ENCODE measurements at places on chromosomes 3 and 15. TPM values are rescaled to one million over a fixed set of nuclear protein-coding genes. Genes with fewer than 3 reads are reported as not detected.

DNA sequence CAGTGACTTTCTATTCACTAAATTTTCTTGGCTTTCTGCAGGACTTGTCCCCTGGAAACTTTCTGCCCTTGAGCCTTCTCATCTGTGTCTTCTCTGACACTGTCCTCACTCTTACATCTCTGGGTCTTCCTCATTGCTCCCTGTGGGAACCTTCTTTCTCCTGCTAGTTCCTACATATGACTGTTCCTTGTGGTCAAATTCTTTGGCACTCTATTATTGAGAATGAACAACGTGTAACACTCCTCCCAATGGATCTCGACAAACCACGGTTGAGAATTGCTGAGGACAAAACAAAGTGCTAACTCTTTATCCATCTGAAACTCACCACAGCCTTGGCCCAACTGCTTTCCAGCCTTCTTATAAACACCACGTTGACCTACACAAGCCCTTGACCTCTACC lies 3.5 kb upstream of the FAM81A start:
- DNase-seq = no peak

DNA sequence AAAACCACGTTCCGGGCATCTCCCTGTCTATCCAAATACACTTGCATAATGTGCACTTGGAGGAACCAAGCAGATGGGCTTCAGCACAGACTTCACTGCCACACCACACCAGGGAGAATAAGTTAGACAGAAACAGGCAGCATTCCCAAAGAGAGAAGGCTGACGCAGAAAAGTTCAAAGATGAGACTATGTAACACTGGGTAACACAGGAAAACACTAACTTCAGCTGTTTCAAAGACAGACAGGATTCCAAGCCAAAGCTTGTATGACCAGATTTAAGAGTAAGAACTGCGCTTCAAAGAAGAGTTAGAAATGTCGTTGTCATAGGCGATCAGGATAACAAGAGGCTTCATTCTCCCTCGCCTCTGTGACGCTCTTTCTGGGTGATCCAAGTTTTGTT lies 19.9 kb downstream of the SLC51A start:
- DNase-seq = no peak

DNA sequence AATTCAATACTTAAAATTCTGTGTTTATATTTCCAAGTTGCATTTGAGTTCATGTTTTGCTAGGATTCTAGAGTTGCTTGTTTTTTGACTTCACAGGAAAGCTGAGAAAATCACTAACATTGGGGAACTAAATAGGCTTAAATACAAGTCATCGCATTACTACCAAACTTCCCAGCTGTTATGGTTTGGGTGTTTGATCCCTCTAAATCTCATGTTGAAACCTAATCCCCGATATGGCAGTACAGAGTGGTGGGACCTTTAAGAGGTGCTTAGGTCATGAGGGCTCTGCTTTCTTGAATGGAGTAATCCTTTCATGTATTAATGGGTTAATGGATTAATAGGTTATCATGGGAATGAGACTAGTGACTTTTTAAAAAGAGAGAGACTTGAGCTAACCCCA lies 77.2 kb upstream of the ARPP21 start:
- DNase-seq = peak; percentile 56

- DNase-seq = no peak
Measured at GRCh38 chr3:96537165-96537564, 277.2 kb upstream of the EPHA6 start.

GRCh38 chr3:186614266-186614596 lies 1.4 kb downstream of the AHSG start:
- no peak for DNase-seq

DNA sequence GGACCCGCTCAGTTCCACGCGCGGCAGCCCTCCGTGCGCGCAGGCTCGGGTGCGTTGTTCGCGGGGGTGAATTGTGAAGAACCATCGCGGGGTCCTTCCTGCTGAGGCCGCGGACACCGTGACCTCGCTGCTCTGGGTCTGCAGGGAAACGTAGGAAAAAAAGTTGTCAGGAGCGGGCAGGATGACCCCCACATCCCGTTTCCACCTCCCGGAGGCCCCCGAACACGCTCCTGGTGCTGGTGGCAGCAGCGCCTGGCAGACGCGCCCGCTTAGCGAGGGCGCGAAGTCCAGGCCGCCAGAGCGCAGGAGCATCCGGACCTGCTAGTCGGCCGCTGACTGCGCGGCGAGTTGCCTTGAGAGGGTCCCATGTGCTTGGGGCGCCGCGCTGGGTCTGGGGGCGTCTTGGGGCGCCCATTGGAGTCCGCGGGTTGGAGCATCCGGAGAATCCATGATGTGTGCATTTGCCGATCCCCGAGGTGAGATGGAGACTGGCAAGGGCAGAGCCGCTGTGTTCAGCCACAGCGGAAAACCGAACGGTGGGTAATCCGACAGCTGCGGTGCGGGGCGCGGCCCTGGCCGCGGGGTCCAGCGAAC lies 520 bp downstream of the GREM1 start:
- DNase-seq = no peak

GRCh38 chr3:41600616-41601015 lies 361.3 kb downstream of the ULK4 start:
- no peak for DNase-seq

DNA sequence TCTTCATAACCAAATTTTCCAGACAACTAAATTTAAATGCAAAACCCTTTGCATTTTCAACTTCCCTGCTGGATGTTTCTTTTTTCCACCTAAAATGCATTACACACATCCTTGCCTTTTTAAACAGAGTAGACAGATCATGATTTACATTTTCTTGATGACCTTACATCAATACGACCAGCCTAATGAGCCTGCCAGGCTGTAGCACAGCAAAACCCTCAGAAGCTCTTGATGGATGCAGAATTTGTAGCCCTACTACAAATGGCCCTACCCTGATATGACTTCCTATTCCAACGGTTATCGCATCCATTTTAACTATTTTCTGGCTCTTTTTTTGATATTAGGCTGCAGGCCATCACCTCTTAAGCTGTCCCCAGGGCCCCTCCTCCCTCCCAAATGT lies 66.3 kb downstream of the NTRK3 start:
- no peak for DNase-seq

GRCh38 chr15:88909956-88910831 lies 3.0 kb downstream of the MFGE8 start:
- DNase-seq = peak; percentile 37

DNA sequence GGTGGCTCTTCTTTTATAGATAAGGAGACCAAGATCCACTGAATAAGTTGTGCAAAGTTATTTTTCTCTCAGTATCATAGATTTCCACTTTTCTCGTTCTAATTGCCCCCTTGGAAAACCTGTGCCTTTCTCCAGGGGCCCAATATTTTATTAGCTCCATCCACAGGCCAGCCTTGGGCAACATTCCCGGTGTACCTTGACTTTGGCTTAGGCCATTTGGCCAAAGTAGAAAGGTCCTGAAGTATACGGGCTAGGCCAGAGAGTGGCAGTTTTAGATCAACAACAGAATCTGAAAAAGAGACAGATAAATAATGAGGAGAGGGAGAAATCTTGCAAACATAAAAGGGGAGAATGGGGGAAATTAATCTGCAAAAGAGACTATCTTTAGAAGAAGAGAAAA lies 91.7 kb upstream of the CHMP2B start:
- DNase-seq = no peak

DNA sequence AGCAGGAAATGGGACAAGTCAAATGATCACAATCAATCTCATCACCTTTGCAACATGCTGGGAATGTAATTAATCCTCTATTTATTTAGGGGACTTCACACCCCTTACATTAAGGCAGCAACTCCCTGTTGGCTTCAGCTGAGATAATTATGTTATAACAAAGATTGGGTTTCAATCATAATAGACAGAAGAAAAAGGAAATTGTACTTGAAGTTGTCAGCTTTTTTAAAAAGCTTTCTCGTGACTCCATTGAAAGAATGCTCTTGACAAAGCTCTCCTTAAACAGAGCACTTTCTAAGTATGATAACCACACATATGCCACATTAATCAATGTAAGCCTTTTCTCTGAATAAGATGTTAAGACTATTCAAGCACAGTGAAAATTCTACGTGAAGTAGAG lies 65.7 kb downstream of the SHQ1 start:
- no peak for DNase-seq

DNA sequence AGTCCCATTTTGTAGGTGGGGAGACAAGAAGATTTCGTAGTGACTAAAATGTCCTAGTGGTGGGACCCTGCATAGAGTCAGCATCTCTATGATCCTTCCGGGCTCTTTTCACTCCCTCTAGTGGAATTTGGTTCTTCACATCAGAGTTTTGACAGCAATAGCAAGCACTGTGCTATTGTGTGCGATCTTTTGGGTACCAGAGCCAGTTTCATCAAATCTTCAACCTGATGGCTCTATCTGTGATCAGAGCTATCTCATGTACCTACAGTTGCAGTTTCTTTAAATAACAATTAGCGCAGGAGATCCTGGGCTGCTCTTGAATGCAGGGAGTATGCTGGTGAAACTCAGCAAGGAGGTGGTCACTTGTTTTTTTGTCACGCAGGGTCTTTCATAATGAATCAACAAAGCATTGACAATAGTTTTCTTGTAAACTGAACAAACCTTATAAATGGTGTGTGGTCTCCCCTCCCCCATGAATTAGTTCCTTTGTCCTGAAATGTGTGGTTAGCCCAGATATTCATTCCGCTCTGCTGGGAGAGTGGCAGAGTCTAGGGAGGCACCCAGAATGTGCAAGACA lies 257.2 kb upstream of the SOX2 start:
- DNase-seq = no peak

GRCh38 chr3:128780101-128780837 lies 54.3 kb downstream of the RAB7A start:
- no peak for DNase-seq

DNA sequence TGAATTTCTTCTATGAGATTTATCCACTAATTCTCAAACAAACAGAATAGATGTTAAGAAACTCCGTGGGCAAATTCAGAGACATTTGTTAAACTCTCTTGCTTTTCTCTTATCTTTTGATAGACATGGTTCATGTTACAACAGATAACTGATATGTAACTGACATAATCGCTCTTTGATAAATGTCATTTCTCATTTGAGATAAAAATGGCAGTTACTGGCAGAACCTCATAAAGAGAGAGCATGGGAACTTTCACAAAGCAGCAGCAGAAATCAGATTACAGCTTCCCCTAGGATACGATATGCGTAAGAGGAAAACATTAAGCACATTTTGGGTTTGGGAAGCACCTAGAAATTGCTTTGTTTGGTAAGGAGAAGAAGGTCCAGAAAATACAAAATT lies 126.1 kb downstream of the CADPS start:
- DNase-seq = no peak

GRCh38 chr15:79067072-79067833 lies 23.3 kb downstream of the RASGRF1 start:
- DNase-seq = no peak

GRCh38 chr3:134059671-134060560 lies 30.2 kb upstream of the SLCO2A1 start:
- DNase-seq = no peak

DNA sequence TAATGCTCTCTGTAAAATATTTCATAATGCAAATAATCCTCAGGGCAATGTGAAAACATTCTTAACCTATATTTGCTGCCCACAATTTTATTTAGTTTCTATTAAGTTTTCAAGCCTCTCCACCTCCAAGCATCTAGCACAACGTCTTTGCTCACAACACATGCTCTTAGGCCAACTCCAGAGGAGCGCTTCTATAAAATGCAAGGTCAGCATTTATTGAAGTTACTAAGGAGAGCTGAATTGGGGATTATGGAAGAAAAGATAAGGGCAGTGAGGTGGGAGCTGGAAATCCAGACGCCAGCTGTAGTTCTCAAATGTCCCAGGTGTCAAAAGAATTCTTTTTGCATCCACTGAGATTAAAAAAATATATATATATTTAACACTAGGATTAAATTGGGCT lies 996 bp downstream of the RABL3 start:
- DNase-seq = no peak

DNA sequence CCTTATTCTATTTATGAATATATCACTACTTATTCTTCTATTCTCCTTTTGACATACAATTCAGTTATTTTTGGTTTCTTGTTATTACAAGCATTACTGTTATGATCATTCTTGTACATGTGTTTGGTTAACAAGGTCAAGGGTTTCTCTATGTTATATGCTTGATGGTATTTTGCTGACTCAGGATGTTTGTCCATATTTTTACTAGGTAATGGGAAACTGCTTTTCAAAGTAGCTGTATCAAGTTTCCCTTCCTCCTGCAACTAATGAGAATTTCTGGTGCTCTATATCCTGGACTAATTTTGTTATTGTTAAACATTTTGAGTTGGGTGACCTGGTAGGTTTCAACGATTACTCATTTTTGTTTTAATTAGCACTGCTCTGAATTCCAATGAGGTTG lies 841.0 kb downstream of the OTOL1 start:
- no peak for DNase-seq

DNA sequence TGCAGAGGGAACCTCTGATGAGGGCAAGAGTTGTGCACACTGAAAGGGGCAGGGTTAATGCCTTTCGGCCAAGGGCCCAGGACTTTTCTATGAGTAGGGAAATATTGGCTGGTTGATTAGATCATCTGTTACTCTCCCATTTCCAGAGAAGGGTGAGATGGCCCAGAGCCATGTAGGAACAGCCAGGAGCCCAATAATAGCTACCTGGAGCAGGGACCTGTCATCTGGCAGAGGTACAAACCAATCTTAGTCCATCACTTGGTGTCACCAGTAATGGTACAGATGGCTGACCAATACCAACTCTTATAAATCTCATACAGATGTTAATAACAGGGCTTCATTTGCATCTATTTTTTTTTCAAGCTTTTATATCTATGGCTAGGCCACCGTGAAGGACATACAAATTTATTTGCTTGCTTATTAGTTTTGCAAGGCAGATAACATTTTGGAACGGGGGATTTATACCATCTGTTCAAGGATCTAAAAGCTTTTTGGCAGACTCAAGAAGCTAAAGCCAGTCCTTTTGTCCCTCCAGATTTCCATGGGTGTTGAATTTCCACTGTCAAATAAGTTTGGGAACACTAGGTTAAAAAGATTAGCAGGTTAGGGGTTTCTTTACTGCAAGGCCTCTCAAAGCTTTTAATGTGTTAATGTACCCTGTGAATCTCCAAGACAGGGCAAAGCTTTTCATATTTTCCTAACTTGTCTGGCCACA lies 79.3 kb downstream of the TNIK start:
- peak; percentile 89 for DNase-seq

GRCh38 chr3:64940596-64941348 lies 253.0 kb upstream of the ADAMTS9 start:
- no peak for DNase-seq

- no peak for DNase-seq
Measured at GRCh38 chr15:64774037-64774628, 1.3 kb downstream of the RBPMS2 start.

GRCh38 chr15:90780916-90781315 lies 63.8 kb downstream of the BLM start:
- DNase-seq = no peak

GRCh38 chr15:93983526-93983925 lies 247.8 kb upstream of the MCTP2 start:
- DNase-seq = peak; percentile 62

C3orf85 gene
- not detected for total RNA-seq

GP5 gene
- total RNA-seq = 0.21 TPM

CSNK1G1 gene
- total RNA-seq = 18.8 TPM

CACNA2D2 gene
- 4.3 TPM for total RNA-seq

FSIP1 gene
- 0.10 TPM for total RNA-seq

ESYT3 gene
- 5.8 TPM for total RNA-seq

SHC4 gene
- total RNA-seq = 7.7 TPM

ECE2 gene
- total RNA-seq = not detected

TMEM115 gene
- 30.4 TPM for total RNA-seq

MUSTN1 gene
- 45.2 TPM for total RNA-seq
